ENCODE measurements at places on chromosomes 5 and 9.

DNA sequence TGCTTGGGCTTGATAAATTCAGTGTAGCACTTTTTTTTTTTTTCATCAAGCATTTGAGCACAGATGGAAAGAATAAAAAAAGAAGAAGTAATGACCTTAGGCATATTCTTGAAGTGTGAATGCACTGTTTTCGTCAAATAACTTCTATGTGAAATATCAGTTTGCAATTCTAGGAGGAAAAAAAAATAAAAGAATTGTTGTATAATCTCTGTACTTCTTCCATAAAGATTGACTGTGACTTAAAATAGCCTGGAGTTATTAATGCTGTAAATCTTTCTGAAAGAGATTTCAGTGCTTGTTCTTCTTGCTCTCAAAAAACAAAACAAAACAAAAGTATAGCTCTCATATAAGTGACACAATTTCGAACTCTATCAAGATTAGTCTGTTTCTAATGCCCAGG is 536.9 kb upstream of the ZNF608 start:
- no peak for DNase-seq

- DNase-seq: no peak
These were observed 712.0 kb downstream of the CETN3 start for GRCh38 chr5:89697581-89697980.

DNA sequence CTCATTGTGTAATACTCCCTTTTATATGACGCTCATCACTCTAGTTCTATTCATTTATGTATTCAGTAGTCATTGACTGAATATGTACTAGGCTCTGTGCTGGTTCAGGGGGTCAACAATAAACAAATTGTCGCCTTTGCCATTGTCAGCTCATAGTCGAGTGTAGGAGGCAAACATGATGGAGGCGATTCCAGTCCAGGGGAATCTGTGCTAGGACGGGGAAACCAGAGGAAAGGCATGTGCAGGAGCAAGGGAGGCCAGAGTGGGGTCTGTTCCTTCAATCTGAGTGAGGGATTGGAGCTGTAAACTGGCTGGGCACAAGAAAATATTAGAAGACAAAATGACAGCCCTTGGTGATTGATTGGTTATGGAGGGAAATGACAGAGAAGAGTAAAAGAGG is 83.9 kb downstream of the ANGPTL2 start:
- no peak for DNase-seq

- DNase-seq: no peak
These were observed 426.8 kb upstream of the CLINT1 start for GRCh38 chr5:158285698-158286097.

- DNase-seq: no peak
These were observed 760.0 kb upstream of the FAM174A start for GRCh38 chr5:99775189-99775588.

GRCh38 chr9:133583586-133583985 is 25.6 kb downstream of the FAM163B start:
- no peak for DNase-seq

GRCh38 chr9:23596913-23597634 is 229.0 kb downstream of the ELAVL2 start:
- DNase-seq: no peak

DNA sequence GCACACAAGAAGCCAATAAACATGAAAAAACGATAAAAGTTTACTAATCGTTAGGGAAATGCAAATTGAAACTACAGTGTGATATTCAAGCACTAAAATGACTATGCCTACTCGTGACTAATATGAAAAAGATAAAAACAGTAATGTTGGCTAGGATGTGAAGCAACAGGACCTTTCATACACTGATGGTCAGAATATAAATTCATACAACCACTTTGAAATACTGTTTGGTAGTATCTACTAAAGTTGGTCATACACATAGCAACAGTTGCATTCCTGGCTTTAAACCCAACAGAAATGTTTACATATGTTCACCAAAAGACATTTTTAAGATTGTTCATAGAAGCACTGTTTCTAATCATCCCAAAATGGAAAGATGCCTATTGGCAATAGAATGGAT is 24.3 kb downstream of the FBXO38 start:
- DNase-seq: no peak

GRCh38 chr5:115838885-115839518 is 2.4 kb downstream of the ATG12 start:
- no peak for DNase-seq

GRCh38 chr5:38497946-38498345 is 58.5 kb downstream of the LIFR start:
- no peak for DNase-seq

- no peak for DNase-seq
These were observed 634.8 kb upstream of the FAM174A start for GRCh38 chr5:99900302-99900852.

DNA sequence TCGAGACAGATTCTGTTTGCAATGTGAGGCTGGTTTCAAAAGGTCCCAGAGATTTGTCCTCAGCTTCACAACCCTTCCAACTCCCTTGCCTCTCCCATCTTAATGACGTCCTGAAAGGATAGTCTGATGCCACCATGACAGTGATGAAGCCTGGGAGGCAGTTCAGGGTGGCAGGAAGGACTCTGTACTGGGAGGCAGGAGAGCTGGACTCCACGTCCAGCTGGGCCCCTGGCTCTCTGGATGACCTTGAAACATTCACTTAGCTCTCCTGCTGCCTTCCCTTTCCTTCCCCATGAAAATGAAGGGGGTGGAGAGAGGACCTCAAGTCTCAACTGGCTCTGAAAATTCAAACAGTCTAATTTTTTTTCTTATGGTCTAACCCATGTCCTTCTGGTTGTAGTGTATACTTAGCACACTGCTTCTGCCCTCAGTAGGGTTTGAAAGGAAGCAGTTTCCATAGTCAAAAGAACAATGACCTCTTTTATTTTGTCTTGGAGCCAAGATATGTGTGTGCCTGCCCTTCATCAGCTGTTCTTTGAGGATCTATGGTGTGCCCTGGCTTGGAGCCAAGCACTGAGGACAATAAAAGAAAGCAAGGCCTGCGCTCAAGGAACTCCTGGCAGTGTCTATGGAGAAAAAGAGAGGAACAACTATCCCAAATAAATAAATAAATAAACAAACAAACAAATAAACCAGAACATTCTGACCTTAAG is 188.3 kb downstream of the GRIA1 start:
- DNase-seq: no peak

GRCh38 chr5:2750026-2750757 is 1.3 kb downstream of the IRX2 start:
- no peak for DNase-seq

GRCh38 chr5:12910641-12911040 is 1006.4 kb upstream of the CTNND2 start:
- DNase-seq: no peak

GRCh38 chr9:137373611-137373980 is 49.4 kb downstream of the EXD3 start:
- no peak for DNase-seq

DNA sequence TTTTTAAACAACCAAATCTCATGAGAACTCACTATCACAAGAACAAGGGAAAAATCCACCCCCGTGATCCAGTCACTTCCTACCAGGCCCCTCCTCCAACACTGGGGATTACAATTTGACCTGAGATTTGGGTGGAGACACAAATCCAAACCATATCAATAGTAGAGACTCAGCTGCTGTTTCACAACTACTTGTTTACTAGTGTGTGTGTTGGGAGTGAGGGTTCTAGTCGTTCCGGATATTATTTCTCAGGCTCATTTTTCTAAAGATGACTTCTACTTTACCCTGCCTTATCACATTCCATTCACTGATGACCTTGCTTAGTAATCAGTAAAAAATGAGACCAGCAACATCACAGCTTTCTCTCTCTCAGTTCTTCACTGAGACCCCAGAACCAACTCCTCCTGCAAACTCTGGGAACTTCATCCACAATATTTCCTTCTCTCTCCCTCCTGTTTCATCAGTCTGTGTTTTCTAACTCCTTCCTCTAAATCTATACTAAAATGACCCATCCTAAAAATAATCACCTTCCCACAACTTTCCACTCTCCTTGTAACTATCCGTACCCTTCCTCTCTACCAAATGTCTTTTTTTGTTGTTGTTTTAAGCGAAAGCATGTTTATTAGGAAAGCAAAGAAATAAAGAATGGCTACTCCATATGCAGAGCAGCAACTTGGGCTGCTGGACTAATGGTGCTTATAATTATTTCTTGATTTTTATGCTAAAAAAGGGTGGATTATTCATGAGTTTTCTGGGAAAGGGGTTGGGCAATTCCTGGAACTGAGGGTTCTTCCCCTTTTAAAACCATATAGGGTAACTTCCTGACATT is 121.5 kb upstream of the SPRY4 start:
- DNase-seq: no peak

- DNase-seq: no peak
These were observed 41.9 kb downstream of the TNFAIP8 start for GRCh38 chr5:119397518-119398380.

DNA sequence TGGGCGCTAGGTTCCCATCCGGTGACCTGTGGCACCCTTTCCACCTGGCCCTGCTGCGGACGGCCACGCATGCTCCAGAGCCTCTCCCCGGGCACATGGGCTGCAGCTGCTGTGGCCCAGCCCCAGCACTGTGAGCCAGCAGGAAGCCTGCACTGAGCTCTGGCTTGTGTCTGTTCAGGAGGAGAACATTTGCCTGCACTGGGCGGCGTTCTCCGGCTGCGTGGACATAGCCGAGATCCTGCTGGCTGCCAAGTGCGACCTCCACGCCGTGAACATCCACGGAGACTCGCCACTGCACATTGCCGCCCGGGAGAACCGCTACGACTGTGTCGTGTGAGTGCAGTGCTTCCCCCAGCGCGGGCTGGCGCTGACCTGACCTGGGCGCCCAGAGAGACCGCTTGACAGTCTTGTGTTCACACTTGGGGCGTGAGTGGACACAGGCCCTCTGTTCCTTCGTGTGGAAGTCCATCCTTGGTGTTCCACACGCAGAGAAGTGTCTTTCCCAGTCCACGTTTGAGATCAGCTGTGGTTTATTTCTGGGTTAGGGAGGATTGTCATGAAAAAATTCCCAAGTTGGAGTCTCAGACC is 66.2 kb upstream of the CACNA1B start:
- no peak for DNase-seq

DNA sequence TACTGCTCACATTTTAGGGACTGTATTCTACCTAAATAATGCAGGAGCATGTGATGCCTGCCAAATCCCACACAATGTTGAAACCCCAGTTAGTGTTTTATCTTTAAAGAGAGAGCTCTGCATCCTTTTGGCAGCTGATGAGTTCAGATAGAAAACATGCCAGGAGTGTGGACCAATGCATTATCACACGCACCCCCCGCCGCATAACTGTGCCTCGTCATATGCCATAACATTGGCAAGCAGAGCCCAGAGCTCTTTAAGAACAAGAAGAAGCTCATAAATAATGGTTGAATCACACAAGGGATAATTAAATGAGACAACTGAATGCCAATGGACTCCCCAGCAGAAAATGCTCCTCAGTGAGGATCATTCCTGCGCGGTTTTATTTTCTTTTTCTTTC is 52.8 kb upstream of the RORB start:
- no peak for DNase-seq

DNA sequence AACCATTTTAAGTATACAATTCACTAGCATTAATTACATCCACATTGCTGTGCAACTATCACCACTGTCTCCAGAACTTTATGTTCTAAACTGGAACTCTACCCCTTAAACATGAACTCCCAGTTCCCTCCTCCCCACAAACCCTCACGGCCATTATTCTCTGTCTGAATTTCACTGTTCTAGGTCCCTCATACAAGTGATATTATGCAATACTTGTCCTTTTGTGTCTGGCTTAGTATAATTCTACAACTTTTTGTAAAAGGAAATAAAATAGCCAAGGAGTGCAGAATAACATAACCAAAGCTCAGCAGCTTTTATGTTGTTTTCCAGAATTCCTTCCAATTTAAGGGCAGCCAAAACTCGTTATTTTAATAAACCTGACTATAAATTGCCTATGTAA is 53.2 kb downstream of the NAA35 start:
- DNase-seq: no peak

- DNase-seq: no peak
These were observed 46.1 kb downstream of the SCGB3A1 start for GRCh38 chr5:180545248-180545647.

- DNase-seq: no peak
These were observed 23.2 kb upstream of the DAB2 start for GRCh38 chr5:39447968-39448367.

GRCh38 chr5:32574540-32575175 is 10.7 kb upstream of the SUB1 start:
- DNase-seq: no peak

DNA sequence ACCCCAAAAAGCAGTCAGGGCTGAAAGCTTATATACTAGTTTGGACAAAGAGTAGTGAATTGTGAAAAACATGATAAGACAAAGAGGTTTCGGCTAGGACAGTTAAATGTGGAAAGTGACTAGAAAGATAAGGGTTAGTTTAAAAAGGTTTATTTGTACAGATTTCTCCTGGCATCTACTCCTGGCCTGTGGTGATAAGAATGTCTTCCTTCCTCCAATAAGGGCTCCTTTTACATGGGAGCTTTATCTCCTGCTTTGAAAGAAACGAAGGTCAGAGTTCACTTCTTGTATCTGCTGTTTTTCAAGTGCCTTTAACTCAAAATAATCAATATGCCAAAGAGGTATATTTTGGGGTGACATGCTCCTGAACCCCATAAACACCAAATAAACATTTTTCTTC is 776.1 kb upstream of the COX7C start:
- no peak for DNase-seq

DNA sequence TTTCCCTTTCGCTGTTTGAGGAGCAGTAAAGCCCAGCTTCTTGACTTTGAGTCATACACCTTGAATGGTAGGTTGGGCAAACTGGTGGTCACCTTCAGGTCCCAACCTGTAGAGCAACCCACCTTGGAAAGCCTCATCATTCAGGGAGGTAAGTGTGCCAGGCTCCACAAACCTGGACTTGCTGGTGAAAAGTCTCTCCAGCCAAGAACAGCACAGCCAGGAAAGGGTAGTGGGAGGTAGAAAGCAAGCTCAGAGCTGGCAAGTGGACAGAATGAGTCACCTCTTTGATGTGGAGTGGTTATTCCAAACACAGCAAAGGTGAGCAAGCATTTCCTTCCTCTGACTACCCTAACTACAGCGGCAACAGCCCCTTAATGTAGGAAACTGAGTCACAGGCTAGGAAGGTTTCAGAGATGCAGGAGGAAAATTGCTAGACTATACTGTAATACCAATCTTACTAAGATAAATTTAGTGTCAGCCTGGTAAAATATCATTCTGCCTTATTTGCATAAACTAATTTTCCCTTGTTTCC is 117.5 kb upstream of the MTAP start:
- peak; percentile 12 for DNase-seq

GRCh38 chr9:74975538-74975937 is 22.8 kb upstream of the C9orf40 start:
- no peak for DNase-seq

DNA sequence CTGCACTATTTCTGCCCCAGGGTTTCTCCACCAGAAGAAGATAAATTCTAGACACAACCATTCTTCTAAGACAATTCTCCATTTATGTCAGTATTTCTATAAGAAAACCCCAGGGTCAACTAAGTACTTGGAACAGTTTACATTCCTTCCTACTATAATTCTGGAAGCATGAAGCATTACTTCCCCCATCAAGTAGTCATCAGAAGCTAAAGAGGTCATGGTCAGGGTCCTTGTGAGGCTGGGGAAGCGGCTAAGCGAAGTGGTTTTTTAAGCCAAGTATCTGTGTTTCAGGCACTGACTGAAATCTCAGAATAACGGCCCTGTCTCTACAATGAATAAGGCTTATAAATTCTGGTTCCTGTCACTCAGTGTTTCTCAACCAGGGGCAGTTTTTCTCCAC is 197.8 kb downstream of the GLIS3 start:
- no peak for DNase-seq

Data from stimulated activated CD8-positive, alpha-beta memory T cell treated with anti-CD3 and anti-CD28 coated beads, Interleukin-4, amount 100 ng/mL, for 4 hours (primary cell).